ENCODE measurements at places on chromosomes 11 and 22.

DNA sequence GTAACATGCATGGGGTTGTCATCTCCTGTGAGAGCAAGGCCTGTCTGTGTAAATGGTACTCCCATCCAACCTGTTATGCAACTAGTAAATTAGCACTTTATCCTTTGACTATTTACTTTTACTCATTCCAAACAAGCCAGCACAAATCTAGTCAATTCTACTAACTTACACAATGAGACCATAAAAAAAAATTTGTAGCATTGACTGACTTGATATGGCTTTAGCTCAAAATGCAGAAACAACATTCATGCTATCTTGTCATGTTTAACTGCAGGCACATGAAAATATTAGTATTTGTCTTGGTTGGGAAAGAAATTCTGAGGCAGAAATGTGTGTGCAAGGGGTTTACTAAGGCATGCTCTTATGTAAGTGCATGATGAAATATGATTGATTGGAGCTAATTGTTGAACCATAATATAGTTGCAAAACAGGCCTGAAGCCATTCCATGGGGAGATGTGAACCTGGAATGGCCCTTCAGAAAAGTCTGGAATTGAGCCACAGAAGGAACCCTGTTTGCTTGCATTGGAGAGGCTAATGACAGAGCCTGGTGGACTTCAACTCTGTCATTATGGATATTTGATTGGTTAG, 2.5 kb downstream of the SLC22A25 start:
- DNase-seq: no peak

DNA sequence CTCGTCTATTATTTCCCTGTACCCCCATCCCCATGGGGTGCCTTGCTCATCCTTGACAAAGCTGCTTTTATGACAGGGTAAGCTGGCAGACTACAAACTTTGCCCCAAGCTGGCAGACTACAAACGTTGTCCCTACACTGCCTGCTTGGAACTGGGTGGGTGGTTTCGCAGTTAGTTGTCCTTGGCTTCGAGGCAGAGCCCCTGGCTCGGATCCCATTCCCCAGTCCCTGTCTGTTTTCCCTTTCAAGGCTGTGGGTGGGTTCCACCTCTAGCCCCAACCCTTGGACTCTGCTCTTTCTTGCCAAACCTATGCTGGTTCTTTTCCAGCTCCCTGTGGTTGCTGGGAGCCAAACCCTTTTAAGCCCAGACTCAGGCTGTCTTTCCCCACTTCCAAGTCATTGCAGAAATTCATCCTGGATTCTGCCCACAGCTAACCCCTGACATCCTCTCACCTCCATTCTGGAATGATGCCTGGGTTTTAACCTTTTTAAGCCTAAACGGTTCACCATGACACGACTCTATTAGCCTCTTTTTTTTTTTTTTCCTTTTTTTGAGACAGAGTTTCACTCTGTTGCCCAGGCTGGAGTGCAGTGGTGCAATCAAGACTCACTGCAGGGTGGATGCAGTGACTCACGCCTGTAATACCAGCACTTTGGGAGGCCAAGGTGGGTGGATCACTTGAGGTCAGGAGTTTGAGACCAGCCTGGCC, 9.2 kb upstream of the RBM14 start:
- DNase-seq: no peak

DNA sequence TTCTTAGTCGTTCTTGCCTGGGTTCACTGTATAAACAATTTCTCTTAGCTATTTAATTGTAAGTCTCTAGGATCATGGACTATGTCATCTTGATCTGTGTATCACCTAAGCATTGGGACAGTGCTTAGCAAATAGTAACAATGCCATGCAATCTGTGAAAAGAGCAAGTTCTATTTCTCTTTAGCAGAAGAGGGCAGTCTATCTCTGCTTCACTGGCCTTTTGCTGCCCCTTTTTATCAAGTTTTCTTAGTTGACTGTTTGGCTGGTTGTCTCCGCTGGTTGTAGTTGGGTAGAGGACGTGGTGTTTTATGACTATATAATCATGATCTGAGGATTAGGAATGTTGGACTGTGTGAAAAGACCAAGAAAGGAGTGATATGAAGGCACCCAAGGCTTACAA, 315.0 kb downstream of the JRKL start:
- no peak for DNase-seq

- DNase-seq: no peak
These were observed 23.9 kb upstream of the CYP2D6 start for GRCh38 chr22:42154293-42155052.

- no peak for DNase-seq
These were observed 87.9 kb downstream of the ALX4 start for GRCh38 chr11:44221992-44222391.

GRCh38 chr11:3845246-3845645, 4.5 kb upstream of the RHOG start:
- DNase-seq: no peak

DNA sequence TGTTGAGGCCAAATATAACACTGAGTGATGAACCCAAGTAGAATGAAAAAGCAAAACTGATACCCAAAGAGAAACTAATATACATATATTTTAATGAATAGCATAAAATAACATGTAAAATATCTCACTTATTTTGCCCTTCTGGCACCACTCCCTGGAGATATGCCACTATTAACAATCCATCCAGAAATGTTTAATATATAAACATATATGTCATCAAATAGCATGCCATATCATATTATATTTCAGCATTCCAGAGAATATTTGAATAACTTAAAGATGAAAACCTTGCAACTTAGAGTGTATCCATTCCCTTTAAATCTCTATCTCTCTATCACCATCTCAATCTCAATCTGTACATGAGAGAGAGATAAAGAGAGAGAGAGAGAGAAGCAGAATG, 1073.3 kb upstream of the RAG2 start:
- no peak for DNase-seq

- no peak for DNase-seq
These were observed 9.4 kb downstream of the ADAMTS15 start for GRCh38 chr11:130457623-130458409.

GRCh38 chr11:48032721-48033120, 52.4 kb downstream of the PTPRJ start:
- no peak for DNase-seq

DNA sequence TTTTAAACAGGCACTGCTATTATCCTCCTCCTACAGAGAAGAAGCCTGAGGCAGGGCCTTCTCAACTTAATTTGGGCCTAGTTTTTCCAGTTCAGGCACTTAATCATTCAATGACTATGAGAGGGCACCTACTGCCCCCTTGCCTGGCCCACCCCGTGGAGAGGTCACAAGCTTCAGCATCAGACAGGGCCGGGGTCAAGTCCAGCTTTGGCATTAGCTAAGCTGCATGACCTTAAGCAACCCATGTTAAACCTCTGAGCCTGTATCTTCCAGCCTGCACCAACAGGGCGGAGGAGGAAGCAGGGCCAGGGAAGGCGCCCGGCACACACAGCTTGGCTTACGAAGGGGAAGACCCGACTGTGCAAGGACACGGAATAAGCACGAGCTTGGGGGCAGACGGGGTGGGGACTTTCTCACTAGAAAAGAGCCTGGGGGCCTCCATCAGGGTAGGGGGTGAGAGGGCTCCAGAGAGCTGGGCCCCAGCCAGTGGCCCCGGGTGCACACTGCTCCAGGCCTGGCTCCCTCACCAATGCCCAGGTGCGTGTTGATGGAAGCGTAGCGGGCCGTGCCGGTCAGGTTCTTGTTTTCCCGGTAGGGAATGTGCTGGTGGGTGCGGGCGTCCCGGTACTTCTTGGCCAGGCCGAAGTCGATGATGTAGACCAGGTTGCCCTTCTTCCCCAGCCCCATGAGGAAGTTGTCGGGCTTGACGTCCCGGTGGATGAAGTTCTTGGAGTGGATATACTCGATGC, 16.9 kb downstream of the CSNK1E start:
- no peak for DNase-seq

GRCh38 chr11:46457659-46458424, 66.3 kb upstream of the CHRM4 start:
- no peak for DNase-seq

DNA sequence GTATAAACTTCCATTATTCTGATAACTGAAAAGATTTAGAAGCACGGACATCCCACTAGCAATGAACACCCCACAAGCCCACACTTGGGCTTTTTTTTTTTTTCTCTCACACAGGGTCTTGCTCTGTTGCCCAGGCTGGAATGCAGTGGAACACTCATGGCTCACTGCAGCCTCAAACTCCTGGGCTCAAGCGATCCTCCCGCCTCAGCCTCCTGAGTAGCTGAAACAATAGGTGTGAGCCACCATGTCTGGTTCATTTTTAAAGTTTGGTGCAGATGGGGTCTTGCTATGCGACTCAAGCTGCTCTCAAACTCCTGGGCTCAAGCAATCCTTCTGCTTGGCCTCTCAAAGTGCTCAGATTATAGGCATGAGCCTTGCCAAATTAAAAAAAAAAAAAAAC, 3.1 kb downstream of the RAPSN start:
- no peak for DNase-seq

- no peak for DNase-seq
These were observed 1.8 kb upstream of the RASD2 start for GRCh38 chr22:35538801-35539321.

DNA sequence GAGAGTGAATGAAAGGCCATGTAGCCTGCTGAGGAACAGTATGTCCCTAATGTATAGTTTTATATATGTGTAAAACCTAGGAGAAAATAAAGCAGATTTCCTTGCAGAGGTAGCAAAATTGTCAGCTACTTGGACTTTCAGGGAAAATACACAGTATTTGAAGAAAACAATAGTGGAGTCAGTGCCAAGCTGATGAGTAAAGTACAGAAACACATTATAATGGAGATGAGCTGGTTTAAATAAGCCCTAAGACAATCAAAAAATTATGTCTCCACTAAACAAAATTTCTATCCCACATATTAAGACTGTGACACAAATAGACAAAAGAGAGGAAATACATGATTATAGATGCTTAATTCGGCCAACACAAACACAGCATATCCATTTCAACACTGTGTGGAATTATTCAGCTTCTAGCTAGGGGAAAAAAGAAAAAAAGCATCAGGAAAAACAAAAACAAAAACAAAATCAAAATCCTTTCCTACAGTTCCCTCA, 75.9 kb downstream of the MAML2 start:
- no peak for DNase-seq

- no peak for DNase-seq
These were observed 151.9 kb downstream of the LDLRAD3 start for GRCh38 chr11:36095716-36096115.

- DNase-seq: no peak
These were observed 10.1 kb downstream of the CENPM start for GRCh38 chr22:41936894-41937169.

DNA sequence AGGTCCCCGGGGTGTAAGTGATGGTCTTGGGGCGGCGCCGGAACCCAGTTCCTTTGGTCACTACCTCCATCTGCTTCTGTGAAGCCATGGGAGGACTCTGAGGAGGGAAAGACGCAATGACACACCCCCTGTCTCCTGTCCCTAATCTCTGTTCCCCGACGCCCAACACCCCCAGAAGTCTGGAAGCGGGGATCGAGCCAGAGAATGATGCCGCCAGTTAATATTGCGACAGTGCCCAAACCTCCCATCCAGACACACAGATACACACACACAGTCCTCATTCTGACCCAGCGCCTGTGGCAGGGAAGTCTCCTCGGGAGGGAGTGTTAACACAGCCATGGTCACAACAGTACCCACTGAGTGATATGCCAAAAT, 352 bp downstream of the C22orf23 start:
- DNase-seq: no peak

DNA sequence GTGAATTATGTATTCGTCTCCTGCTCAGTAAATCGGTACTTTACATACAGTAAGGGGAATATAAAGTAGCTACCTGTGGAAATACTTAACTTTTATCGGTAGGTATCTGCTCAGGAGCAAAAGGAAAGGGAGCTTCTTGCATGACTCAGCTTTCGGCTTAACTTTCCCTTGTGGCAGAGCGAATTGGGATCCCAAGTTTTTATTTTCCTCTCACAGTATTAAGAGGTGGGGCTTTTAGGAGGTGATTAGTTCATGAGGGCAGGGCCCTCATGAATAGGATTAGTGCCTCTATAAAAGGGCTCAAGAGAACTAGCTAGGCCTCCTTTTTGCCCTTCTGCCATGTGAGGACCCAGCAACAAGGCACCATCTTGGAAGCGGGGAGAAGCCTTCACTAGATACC, 18.7 kb downstream of the RCN1 start:
- DNase-seq: no peak

DNA sequence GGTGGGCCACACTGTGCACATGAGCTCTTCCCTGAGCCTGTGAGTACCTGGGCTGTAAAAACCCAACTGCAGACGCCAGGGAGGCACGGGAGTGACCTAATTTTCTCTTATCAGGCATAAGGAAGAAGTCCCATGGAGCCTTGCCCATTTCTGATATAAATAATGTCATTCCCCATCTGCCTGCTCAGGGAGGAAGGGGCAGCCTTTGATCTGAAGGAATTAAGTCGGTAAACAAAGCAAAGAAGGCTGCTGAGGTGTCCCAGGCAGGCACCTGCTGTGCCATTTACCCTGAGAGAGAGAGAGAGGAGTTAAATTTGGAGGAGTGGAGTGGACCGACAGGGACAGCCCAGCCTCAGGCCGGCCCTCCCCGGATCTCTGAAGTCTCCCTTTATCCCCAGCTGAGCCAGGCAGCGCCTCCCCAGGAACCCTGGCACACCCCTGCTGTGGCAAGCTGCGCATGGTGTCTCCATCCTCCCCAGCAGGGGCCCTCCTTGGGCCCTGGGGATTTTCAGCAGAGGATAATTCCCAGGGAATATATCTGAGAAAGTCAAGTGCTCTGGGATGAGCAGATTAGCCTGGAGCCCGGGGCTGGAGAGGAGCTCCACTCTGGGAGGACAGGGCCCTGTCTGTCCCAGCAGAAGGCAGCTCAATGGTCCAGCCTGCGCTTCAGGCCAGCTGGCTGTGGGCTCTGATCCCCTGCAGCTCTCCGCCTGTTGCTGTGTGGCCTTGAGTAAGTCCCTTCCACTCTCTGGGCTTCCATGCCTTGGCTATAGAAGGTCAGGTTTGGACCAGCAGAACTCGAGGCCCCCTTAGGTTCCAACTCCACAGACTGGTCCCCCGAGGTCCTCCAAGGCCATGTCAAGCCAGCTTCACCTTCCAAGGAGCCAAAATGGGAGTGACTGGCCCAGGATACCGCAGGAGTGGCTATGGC, 17.5 kb upstream of the CABP7 start:
- no peak for DNase-seq

DNA sequence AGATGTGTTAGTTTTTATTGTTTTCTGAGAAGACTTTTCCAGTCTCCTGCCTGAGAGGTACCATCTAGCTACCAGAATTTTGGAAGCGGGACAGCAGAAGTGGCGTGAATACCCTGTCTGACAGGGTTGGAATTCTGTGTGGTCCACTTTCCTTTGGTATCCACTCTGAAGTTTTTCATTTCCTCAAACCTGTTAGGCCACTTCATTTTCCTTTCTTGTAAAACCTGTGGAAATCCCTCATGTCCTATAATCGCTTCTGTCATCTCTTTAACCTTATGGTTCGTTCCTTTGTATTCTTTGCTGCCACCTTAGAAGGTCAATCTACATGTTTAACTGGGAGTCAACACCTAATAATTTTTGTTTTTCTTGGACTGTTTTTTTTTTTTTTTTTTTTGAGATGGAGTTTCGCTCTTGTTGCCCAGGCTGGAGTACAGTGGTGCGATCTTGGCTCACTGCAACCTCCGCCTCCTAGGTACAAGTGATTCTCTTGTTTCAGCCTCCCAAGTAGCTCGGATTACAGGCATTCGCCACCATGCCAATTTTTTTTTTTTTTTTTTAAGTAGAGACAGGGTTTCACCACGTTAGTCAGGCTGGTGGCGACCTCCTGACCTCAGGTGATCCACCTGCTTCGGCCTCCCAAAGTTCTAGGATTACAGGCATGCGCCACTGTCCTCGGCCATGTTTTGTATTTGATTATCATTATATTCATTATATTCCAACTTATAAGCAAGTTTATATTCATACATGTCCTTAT, 7.1 kb downstream of the SFI1 start:
- DNase-seq: no peak

All from GM18507 (cell line).